Naive thymus-derived CD4-positive, alpha-beta T cell (primary cell): ENCODE measurements at places on chromosomes 1 and 21. TPM values are rescaled to one million over a fixed set of nuclear protein-coding genes. Genes with fewer than 3 reads are reported as not detected.

Gene PLEKHO1
- total RNA-seq = 94.1 TPM

Gene DMBX1
- 0.13 TPM in 1 of 2 replicates, not detected in the other for total RNA-seq

- DNase-seq = no peak
These were observed 46.6 kb downstream of the HIVEP3 start for GRCh38 chr1:41872074-41872473.

GRCh38 chr1:41343790-41344699 is 17.2 kb upstream of the FOXO6 start:
- DNase-seq = no peak

- DNase-seq = no peak
These were observed 1.5 kb downstream of the RALGPS2 start for GRCh38 chr1:178726545-178726944.

GRCh38 chr1:94550800-94551241 is 9.3 kb upstream of the F3 start:
- no peak for DNase-seq

GRCh38 chr21:14773777-14774345 is 227.7 kb upstream of the SAMSN1 start:
- peak; percentile 25 for DNase-seq

DNA sequence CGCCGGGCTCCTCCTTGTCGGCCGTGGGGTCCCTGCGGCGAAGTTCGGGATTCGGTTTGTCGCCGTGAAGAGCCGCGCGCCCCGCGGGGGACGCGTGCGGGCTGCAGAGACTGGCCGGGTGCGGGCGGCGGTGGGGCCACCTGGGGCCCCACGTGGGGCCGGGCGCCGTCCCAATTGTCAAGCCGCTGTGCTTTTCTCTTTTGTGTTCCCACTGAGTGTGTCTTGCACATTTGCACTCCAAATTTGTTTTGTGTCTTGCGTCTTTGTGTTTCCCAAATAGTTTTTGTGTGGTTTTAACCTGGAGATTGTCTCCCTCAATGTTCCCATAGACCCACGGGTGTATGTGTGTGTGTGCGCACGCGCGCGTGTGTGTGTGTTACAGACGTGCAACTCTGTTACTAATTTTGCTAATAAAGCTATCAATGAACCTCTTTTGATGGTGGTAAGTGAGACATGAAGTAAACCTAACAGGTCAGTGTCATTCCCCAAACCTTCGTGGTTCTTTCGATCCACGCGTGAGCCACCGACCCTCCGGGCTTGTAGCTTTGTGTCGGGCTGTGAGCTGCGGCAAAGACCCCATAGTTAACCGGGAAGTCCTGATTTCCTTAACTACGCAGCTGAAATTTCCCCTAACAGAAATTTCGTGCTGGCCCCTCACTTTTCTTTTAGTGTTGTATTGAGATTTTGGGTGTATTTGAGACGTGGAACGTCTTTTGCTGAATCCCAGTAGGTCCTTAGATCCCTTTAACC is 708 bp downstream of the PRDM2 start:
- DNase-seq = peak; percentile 52

DNA sequence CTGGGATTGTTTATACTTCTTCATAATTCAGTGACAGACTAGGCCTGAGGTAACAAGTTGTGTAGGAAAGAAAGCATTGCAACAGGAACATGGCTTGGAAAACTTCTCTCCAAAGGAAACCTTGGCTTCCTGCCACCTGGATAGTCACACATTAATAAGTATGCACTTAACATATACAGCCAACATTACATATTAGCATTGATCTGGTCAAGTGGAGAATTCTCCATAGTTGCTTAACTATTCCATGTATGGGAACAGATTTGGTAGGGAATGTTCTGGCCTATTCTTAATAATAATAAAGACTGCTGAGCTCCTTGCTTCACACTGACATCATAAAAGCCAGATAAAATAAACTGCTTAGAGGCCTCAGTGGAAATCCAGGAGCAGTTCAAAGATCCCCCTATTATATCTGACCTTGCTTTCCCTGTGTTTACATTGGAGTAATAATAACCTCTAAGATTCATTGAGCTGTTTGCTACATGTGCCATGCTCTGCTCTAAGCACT is 27.2 kb upstream of the NFIA start:
- no peak for DNase-seq

GRCh38 chr1:245067257-245067656 is 87.5 kb upstream of the KIF26B start:
- DNase-seq = no peak

DNA sequence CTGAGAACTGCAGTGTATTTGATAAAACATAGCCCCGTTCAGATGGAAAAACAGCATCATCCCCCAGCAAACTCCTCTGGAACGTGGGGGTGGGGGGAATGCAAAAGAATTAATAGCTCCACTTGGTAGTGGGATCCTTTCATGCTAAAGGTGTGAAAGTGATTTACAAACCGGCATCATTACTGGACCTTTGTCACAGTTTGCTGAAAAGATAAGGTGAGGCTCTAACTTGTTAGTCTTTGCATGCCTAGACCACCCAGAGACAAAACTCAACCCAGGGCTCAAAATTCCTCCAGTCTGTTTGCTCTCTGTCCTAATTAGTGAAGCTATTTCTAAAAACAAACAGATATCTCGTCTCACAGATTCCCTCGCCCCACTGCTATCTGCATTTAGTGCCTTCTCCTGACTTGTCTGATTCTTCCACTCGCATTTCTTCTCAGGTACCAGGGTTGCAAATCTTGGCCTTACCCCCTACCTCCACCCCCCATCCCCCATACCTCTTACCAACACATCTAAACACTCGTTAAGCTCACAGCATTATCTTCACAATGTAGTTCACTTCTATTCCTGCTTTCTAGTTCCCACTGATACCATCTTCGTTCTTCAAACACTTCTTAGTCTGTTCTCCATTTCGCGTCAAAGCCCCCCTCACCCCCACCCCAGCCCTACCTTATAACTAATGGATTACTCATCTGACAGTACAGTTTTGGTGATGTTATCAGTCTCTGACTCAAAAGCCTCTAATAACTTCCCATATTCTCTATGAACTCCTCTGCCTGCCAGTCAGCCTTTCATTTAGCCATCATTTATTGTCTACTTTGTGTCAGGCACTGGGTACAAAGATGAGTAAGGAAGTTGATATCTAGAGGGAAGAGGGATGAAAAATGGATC is 11.8 kb downstream of the IER5 start:
- no peak for DNase-seq
